Substantia nigra (tissue), 51 donors: ENCODE measurements at places on chromosomes 11 and 22.

- DNase-seq: no peak
Measured at GRCh38 chr11:1034001-1034400, 2.5 kb downstream of the MUC6 start.

DNA sequence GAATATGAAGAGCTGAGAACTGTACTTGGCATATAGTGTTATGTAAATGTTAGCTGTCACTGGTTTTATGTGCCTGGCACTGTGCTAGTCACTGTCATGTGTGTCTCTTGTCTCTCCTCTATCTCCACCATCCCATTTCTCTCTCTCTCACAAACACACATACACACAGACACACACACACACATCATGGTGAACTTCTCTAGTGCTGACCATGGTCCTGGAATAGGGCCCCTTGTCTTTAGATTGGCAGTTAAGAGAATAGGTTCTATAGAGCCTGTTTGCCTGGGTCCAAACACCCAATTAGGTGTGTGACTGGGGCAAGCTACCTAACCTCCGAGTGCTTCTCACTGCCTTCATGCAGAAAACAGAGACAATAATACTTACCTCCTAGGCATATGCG, 109.7 kb upstream of the NARS2 start:
- no peak for DNase-seq

GRCh38 chr11:67382276-67383136, 9.1 kb upstream of the CLCF1 start:
- peak; percentile 28 for DNase-seq

GRCh38 chr11:126992065-126992803, 8.3 kb downstream of the KIRREL3 start:
- DNase-seq: no peak

DNA sequence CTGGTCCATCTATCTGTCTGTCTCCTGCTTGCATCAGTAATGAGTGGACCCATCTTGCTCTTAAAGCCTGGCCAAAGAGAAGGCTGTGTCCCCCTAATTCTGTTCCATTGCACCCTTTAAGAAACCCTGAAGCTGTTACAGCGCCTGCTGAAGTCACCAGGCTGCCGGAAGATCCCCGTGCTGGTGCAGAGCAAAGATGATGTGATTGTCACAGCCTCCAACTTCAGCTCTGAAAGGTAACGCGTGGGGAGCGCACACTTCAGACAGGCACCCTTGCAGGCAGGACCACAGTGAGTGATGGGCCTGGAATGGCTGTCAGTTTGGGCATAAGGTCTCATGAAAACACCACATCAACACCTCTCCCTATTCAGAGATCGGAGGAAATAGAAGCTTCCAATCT, 18.4 kb downstream of the GTPBP1 start:
- DNase-seq: no peak

DNA sequence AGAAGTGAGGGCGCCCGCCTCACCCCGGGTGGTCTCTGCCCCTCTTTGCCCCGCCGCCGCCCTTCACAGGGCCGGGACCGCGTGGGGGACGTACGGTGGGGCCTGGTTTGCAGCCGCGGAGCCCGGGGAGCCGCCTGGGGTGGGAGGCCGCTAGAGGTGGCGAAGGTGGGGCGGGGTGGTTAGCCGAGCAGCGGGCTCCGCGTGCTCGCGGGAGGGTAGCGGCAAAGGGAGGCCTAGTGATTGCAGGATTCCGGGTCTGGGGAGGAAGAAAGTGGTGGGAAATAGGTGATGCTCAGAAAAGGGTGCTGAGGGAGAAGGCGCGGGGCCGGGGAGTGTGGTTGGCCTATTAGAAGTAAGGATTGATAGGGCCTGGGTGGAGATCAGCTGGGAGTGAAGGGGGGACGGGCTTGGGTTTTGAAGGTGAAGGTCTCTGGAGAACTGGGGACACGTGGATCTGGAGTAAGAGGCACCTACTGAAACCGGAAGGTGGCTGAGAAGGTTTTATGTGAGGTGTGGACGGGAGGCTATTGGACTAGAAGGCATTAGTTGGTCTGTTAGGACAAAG, 571 bp downstream of the FAR1 start:
- DNase-seq: no peak

DNA sequence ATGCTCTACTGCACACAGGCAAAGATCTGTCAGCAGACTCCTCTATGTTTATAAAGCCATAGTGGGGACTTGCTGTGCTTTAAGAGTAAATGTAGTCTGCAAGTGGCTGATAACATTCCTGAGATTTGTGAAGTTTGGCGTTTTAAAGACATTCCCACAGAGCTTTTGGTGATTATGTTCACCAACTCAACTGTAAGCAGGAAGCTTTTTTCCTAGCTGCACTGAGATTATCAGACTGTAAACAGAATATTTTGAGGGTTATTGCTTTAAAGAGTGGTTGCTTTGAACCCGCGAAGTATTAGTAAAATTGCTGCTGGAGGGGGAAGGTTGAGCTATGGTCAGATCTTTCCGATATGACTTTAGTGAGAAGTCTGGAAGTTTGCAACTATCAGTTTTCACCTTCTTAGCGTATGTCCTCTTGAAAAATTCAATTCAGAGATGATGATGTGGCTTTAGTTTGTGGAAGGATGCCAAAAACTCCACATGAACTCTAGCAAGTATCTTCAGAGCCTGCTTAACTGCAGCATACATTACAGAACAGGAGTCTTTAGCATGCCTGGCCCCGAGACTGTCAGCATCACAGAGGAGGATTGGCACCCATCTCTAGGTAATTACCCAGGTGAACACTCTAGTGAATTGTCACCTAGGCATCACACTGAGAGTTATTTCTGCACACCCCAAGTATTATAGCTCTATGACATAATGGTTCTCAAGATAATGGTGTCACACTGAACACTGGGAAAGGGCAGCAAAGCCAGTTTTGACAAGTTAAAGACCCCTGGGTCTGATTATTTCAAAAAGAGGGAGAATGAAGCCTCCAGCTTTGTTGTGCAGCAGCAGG, 89.9 kb downstream of the MTNR1B start:
- DNase-seq: no peak

- peak; percentile 54 for DNase-seq
Measured at GRCh38 chr11:73982595-73982989, at the start of gene UCP2. Gene UCP2 (minus strand): TSS chr11:73982843. CDS start chr11:73978378, 4,465 bp downstream.

GRCh38 chr11:74611369-74611861, 19.0 kb downstream of the POLD3 start:
- no peak for DNase-seq

DNA sequence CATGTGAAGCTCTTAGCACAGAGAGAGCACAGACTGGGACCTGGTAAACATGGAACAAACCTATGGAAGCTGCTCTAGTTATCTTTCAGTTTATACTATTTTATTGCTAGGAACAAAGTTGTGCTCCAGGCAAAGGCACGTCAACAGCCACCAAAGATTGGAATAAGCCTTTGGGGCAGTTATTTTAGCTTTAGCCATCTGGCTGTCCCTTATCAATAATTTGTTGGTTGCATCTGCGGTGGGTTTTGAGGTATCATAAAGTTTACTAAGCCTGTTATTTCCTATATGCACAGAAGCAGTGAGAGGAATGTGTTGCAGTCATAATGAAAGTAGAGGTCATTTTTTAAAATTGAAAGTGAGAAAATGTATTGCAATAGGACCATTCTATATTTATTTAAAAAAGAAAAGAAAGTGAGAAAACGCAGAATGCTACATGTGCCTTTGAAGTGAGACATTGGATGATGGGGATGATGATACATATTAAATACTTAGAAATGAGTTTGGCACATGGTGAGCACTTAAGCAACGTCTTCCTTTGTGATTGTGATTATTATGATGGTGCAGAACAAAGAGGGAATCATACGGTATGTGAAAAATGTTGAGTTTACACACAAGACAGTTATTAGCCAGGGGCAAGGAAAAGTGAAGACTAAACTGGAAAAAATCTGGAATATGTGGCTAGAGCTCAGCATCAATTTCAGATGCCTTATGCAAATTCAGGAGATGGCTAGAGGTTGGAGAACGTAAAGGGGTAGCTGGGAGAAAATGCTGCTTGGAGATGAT, 58.3 kb downstream of the PRR5L start:
- DNase-seq: no peak

- DNase-seq: no peak
Measured at GRCh38 chr11:102920118-102920684, 35.3 kb downstream of the MMP13 start.

- DNase-seq: no peak
Measured at GRCh38 chr11:131074573-131074972, 158.3 kb upstream of the SNX19 start.

DNA sequence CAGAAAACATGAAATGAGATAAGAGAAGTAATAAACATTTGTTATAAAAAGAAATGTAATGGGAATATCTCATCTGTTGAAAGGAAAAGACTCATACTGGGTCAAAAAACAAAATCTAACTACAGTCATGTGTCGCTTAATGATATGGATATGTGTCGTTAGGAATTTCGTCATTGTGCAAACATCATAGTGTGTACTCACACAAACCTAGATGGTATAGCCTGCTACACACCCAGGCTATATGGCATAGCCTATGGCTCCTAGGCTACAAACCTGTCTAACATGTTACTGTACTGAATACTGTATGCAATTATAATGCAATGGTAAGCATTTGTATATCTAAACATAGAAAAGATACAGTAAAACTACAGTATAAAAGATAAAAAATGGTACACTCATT, 89.8 kb upstream of the ZC3H12C start:
- no peak for DNase-seq

- no peak for DNase-seq
Measured at GRCh38 chr11:849951-850774, 7.5 kb downstream of the TSPAN4 start.

DNA sequence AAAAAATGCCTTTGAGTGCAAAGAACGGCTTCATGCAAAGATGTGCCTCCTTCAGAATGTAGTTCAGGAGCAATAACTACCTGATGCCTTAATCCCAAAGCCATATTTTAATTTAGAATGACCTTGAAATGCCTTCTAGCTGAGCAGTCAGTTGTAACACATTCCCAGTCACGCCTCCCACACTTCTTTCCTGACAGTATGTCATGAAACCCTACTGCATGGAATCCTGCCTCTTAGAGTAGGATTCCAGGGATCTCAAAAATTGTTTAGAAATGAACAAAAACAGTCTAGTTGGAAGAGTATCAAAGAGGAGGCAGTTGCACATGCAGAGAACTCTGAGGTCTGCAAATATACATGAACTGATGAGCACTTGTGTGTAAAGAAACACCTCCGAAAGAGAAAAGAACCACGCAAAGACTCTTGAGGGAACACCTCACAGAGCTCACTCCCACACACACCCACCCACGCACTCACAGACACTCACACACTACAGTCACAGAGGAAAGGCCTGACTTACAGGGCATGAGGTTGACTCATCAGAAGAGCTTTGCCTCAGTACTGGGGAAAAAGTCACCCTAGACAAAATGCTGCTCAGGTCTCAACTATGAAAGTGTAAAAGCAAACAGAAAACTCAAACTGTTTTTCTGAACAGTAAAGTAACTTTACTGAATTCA, 77.4 kb downstream of the GGTLC2 start:
- no peak for DNase-seq

DNA sequence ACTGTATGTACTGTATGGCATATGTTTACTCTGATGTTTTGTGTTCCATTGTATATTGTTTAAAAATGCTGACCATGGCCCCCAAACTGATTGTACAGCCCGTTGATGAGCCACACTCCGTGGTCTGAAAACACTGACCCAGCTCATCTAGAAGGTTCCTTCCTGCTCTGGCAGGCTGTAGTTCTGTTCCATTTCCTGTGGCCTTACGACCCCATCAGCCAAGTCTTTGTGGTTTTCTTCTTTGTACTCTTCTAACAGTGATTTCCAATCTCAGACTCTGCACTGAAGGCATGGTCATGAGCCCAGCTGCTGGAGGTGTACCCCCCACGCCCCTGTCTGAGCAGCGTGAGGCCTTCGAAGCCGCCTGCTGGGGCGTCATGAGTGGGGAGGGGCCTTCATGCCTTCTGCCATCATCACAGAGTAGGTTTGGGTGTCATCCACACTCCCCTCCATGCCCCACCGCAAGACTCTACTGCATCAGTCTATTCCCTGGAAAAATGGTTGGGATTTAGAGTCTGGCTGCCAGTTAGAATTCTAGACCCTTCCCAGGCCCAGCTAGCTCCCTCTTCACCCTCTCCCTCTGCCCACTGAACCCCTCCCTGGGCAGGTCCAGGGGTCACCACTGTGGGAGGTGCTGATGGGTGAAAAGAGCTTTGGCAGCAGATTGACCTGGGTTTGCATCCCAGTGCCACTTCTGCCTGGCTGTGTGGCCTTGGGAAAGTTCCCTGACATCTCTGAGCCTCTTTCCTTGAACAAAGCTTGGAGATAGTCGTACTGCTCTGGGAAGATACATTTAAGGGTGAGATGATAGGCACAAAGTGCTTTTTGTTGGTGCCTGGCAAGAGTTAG, 11.3 kb upstream of the C11orf96 start:
- DNase-seq: no peak

DNA sequence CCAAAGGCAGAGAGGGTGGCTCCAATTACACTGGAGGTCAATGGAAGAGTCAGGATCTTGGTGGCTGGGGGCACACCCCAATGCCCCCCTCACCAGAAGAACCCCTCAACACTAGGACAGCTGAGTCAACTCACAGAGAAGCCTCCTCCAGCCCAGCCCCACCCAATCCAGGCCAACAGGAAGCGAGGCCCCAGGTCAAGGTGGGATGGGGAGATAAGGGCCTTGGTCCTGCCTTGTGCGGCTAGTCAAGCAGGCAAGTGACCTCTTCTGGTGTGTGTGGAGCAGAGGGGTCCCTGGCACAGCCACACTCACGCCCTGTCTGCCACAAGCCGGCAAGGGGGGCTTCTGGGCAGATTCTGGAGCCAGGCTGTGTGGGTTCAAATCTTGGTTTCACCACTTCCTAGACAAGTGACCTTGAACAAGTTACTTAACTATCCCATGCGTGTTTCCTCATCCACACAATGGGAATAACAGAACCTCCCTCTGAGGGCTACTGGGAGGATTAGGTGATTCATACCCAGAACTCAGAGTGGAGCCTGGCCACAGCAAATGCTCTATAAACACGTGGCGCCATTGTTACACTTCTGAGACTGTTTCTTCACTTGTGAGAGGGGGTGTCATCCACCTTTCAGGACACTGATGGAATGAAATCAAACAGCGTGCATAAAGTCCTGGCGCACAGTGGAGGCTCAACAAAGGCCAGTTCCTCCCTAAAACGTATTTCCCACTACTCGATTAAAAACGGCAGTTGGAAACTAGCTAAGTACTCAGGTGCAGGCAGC, 3.2 kb downstream of the TTLL12 start:
- DNase-seq: no peak
